ENCODE measurements at places on chromosomes 13 and 19.

- DNase-seq: no peak
Measured at GRCh38 chr19:44603201-44603945, 10.0 kb upstream of the IGSF23 start.

GRCh38 chr13:105340061-105340606 lies 1195.3 kb downstream of the EFNB2 start:
- no peak for DNase-seq

DNA sequence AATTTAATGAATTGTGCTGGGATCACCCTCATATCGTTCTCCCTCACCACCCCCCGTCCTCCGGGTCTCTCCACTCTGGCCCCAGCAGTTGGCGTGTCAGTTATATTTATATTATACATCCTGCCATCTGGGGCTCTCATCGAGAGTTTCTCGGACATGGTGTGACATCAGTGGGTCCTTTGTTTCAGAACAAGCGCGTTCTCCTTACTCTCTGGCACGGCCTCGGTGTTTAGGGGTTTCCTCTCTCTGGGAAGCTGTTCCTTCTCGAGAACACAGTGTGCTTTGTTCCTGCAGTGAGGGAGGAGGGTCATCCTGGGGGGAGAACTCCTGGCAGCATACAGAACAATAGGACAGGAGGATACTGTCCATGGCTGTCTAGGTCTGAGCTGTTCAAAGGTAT lies 9.8 kb upstream of the MCF2L start:
- DNase-seq: no peak

DNA sequence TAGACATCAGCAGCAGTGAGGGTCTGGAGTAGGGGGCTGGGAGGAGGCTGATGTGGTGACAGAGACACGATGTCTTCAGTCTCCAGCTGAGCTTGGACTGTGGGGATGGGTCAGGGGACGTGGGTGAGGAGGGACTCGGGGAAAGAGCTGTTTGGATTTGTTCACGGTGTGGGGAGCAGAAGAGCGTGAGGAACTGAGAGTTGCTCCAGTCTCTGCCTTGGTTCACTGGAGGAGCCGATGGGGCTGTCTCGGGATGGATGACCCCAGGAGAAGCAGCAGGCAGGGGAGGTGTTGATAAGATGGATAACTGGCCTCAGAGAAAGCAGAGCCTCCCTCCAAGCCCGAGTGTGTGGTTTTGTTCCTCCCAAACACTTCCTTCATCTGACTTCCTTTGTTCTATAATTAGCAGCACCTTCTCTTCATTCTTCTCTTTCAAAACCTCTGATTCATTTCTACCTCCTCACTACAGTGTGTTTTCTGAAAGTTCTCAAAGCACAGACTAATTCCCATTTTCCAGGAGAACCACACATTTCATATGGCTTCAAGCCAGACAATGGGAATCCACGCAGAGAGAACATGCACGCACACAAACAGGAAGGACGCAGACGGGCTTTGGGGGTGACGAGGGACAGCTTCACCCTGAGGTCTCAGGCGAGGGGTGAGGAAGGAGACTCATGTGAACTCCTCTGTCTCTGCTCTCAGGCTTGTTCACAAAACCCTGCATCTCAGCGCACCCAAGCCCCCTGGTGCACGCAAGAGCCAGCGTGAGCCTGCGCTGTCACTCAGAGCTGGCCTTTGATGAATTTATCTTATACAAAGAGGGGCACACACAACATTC lies 18.6 kb downstream of the LAIR2 start:
- no peak for DNase-seq

- no peak for DNase-seq
Measured at GRCh38 chr13:27857282-27857681, 62.5 kb upstream of the PDX1 start.

- no peak for DNase-seq
Measured at GRCh38 chr13:27678306-27679040, 56.8 kb downstream of the POLR1D start.

- no peak for DNase-seq
Measured at GRCh38 chr13:66071608-66072007, 1158.5 kb downstream of the PCDH9 start.

Data from stimulated activated CD4-positive, alpha-beta T cell treated with anti-CD3 and anti-CD28 coated beads, Interleukin-12 subunit alpha, Interleukin-12 subunit beta, amount 100 ng/mL, for 48 hours (primary cell).